ENCODE measurements at places on chromosomes 1 and 21. TPM values are rescaled to one million over a fixed set of nuclear protein-coding genes. Genes with fewer than 3 reads are reported as not detected.
A peak's percentile ranks its signal among the peaks of the same experiment; 100 is the strongest.

DNA sequence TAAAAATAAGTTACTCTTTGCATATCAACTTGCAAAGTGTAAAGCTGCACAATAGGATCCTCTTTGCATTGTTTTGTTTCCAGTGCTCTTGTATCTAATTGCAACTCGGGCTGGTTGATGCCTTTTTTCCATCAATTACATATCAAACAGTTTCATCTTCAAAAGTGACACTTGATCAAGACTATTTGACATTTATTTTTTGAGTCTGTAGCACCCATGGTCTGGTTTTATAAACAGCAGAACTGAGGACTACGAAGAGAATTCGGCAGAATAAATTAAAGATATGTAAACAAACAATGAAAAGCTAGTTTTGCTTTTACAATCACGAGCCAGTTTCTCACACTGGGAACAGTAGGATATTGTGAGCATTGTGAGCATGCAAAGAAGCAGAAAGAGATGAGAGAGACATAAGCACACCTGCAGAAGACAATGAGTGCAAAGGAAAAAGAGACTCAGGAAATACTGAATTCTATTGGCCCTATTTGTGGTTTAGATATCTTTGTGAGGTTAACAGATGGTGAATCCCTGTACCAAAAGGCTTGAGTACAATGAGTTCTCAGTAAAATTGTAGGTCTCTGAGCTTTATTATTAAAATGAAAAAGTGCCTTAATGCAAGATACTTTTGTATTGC is 45.4 kb downstream of the RPL5 start:
- H3K36me3 ChIP-seq, result peaks cover 27% of the 10 kb centered on the region
- peak overlapping the region; percentile 82 for H3K27ac ChIP-seq
- H3K27me3 ChIP-seq, result no peaks in the 10 kb centered on the region
- H3K4me3 ChIP-seq, result no peak overlapping the region

GRCh38 chr1:158145173-158145719 is 35.4 kb upstream of the CD1D start:
- H3K4me3 ChIP-seq, result no peak overlapping the region
- no peaks in the 10 kb centered on the region for H3K27me3 ChIP-seq
- H3K4me1 ChIP-seq, result peaks cover 11% of the 10 kb centered on the region
- no peak for DNase-seq

DNA sequence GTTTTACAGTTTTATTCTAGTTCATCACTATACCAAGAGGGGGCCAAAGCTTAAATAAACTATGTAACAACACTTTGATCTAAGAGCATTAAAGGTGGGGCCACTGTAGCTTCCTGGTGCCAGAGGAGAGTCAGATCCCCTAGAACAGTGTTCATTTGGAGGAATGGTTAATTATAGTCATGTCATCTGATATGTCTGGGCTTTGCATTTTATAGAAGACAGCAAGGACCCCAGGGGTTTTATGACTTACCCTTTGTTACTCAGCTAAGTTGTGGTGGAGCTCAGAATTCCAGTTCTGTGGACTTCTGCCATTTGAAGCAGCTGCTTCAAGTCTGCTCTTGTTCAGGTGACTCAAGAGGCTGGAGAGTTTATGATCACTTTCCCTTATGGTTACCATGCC is 16.7 kb downstream of the KDM4A start:
- no peaks in the 10 kb centered on the region for H3K27me3 ChIP-seq
- no peak overlapping the region for H3K27ac ChIP-seq
- no peak for DNase-seq
- H3K36me3 ChIP-seq, result peaks cover 32% of the 10 kb centered on the region

Gene FAM177B
- total RNA-seq, result not detected

DNA sequence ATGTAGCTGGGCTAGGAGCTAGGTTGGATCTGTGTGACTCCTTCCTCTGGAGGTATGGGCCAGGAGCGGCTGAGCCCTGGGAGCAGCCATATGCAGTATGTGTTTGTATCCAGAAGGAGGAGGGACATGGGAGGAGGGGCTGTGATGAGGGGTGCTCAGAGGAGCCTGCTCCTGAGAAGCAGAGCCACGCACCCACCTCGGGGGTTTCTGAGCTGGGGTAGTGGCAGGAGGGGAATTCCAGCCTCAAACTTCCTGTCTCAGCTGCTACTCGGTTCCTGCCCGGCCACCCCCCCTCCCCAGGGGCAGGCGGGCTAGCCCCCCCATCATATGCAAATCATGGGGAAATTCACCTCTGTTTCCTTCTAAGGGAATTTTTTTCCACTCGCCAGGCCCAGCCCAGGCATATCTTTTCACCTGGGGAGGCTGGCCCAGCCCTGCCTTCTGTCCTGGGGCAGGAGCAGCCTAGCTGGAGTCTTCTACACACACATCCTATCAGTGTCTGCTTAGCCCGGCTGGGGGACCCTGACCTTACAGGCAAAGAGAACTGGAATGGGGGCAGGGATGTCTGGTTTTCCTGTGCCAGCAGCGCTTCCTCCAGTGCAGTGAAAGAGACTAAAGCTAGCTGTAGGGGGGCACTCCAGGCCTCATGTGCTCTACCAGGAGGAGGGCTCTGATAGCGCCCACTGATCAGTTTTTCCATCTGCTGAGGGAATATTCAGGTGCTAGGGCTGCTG is 3.0 kb downstream of the ZC3H12A start:
- H3K36me3 ChIP-seq, result peaks cover 68% of the 10 kb centered on the region
- DNase-seq, result peak; percentile 86
- peaks cover 47% of the 10 kb centered on the region for H3K4me1 ChIP-seq

GRCh38 chr1:45569571-45569961 is 14.3 kb upstream of the NASP start:
- H3K36me3 ChIP-seq, result peaks cover 10% of the 10 kb centered on the region
- peaks cover 2% of the 10 kb centered on the region for H3K4me1 ChIP-seq
- no peak for DNase-seq
- H3K27me3 ChIP-seq, result no peaks in the 10 kb centered on the region

Gene AURKAIP1
- total RNA-seq, result 144 TPM

Gene KCNH1
- not detected for total RNA-seq

GRCh38 chr1:6675941-6676340 is 25.7 kb downstream of the DNAJC11 start:
- peaks cover 24% of the 10 kb centered on the region for H3K36me3 ChIP-seq
- H3K4me1 ChIP-seq, result peaks cover 3% of the 10 kb centered on the region
- H3K27me3 ChIP-seq, result no peaks in the 10 kb centered on the region
- DNase-seq, result no peak
- no peak overlapping the region for H3K4me3 ChIP-seq

Gene FAM163A
- total RNA-seq, result not detected

Gene MAP1LC3C
- total RNA-seq, result not detected

Gene FCRL2
- total RNA-seq, result 0.12 TPM

Gene PADI3
- total RNA-seq, result not detected

- no peaks in the 10 kb centered on the region for H3K36me3 ChIP-seq
- H3K4me3 ChIP-seq, result no peak overlapping the region
- H3K27me3 ChIP-seq, result no peaks in the 10 kb centered on the region
- no peak for DNase-seq
- H3K27ac ChIP-seq, result no peak overlapping the region
Measured at GRCh38 chr1:58939146-58939545, 155.3 kb upstream of the JUN start.

DNA sequence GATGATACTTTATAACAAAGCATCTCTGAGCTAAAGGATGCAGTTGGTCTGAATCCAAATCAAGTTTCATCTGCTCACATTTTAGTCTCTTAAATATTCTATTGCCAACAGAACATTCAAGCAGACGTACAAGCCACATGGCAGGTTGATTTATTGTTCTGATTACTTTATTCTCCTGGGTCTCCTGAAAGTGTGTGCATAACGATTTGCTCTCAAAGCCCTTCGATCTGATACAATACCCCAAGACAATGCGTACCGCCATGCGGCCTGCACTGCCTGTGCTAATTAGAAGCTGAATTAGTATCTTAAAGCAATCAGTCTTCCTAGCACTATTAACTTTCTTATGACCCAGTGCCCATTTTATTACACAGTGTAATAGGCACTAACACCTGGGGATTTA is 56.9 kb downstream of the FHAD1 start:
- H3K27ac ChIP-seq, result no peak overlapping the region
- no peaks in the 10 kb centered on the region for H3K36me3 ChIP-seq
- peaks cover 8% of the 10 kb centered on the region for H3K27me3 ChIP-seq
- no peak for DNase-seq
- no peaks in the 10 kb centered on the region for H3K4me1 ChIP-seq

- no peak overlapping the region for H3K4me3 ChIP-seq
- no peaks in the 10 kb centered on the region for H3K4me1 ChIP-seq
- H3K27me3 ChIP-seq, result peaks cover 3% of the 10 kb centered on the region
- no peak overlapping the region for H3K27ac ChIP-seq
Measured at GRCh38 chr1:74771913-74772515, 39.1 kb downstream of the TYW3 start.

- no peak overlapping the region for H3K4me3 ChIP-seq
- no peak for DNase-seq
- no peaks in the 10 kb centered on the region for H3K4me1 ChIP-seq
- H3K27ac ChIP-seq, result no peak overlapping the region
- H3K36me3 ChIP-seq, result no peaks in the 10 kb centered on the region
Measured at GRCh38 chr1:103156966-103157365, 48.6 kb upstream of the COL11A1 start.

Gene PRDM16
- 0.12 TPM for total RNA-seq

DNA sequence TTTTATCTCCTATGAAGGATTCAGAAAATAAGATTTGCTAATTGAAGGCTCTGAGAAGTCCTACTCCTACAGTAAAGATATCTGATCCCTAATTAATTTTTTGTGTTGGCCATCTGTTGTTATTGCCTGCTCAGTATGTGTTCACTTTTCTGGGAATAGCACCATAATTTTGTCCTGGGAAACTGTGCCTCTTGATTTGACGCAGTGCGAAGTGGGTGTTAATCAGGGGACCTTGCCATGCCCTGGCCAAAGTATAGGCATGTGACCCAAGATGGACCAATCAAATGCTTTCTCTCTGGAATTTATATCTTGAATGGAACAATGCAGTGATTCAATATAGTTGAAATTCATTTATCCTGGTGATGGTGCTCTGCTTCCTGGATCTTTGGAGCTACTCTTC is 30.4 kb upstream of the GNG12 start:
- no peak for DNase-seq
- H3K27me3 ChIP-seq, result peaks cover 40% of the 10 kb centered on the region
- H3K4me3 ChIP-seq, result no peak overlapping the region
- no peak overlapping the region for H3K27ac ChIP-seq
- no peaks in the 10 kb centered on the region for H3K36me3 ChIP-seq
- H3K4me1 ChIP-seq, result no peaks in the 10 kb centered on the region

GRCh38 chr1:95263450-95263849 is 29.4 kb downstream of the RWDD3 start:
- H3K4me3 ChIP-seq, result no peak overlapping the region
- no peaks in the 10 kb centered on the region for H3K4me1 ChIP-seq
- H3K27me3 ChIP-seq, result peaks cover 4% of the 10 kb centered on the region
- no peak for DNase-seq
- no peaks in the 10 kb centered on the region for H3K36me3 ChIP-seq

DNA sequence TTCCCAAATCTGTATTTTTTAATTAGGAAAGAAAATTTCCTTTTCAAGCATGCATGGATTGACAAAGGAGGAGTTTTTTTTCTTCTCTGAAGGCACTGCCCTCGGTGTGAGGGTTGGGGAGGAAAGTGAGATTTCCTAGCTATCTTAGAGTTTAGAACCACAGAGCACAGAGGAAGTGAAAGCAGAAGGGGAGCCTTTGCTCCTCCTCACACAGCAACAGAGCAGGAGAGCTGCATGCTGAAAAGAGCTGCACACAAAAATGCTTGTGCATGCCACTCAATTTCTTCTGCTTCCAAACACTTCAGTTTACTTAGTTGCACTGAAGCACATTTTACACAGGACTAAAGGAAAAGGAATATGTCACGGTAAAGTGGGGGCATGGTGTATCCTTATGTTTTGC is 308.1 kb downstream of the GPATCH2 start:
- H3K4me3 ChIP-seq, result no peak overlapping the region
- no peak for DNase-seq
- no peaks in the 10 kb centered on the region for H3K27me3 ChIP-seq
- H3K27ac ChIP-seq, result no peak overlapping the region

GRCh38 chr1:234840253-234840652 is 230.3 kb upstream of the IRF2BP2 start:
- H3K36me3 ChIP-seq, result peaks cover 4% of the 10 kb centered on the region
- H3K4me3 ChIP-seq, result no peak overlapping the region
- no peak overlapping the region for H3K27ac ChIP-seq
